Mesendoderm (in vitro differentiated cells): ENCODE measurements at places on chromosomes 1 and 21.

DNA sequence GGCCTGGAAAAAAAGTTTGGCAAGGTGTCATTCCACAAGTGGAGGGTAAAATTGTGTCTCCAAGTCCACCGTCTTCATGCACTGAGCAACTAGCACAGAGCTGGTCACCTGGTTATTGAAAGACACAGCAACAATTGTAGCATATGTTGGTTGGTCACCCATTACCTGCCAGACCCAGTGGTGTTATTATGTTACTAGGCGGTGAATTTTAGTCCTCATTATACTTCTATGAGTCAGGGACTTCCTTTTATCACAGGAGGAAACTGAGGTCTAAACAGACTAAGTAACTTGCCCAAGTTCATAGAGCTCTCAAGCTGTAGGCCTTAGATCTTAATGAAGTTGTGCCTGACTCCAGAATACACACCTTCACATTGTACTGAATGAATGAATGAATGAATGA, 94.9 kb upstream of the VANGL1 start:
- H3K27me3 ChIP-seq, result no peaks in the 10 kb centered on the region
- no peak overlapping the region for H3K4me3 ChIP-seq
- H3K27ac ChIP-seq, result no peak overlapping the region
- no peaks in the 10 kb centered on the region for H3K36me3 ChIP-seq
- DNase-seq, result no peak

DNA sequence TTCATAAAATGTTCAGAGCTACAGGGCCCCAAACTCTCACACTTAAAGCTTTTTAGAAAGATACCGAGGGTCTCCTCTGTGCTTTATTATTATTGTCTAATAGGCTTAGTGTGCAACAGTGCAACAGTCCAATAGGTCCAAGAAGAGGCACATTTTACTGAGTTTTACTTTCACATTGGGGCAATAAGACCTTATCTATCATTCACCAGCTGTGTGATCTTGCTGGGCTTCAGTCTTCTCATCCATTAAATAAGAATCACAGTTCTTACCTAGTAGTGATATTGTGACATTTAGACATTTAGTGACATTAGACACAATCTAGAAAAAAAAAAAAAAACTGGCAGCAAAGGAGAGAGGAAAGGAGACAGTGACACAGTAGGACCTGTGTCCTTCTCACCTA, 175.8 kb upstream of the NFIA start:
- no peaks in the 10 kb centered on the region for H3K36me3 ChIP-seq
- H3K4me3 ChIP-seq, result no peak overlapping the region
- H3K27me3 ChIP-seq, result no peaks in the 10 kb centered on the region
- no peaks in the 10 kb centered on the region for H3K4me1 ChIP-seq

- no peak overlapping the region for H3K27ac ChIP-seq
- H3K4me3 ChIP-seq, result no peak overlapping the region
- H3K4me1 ChIP-seq, result no peaks in the 10 kb centered on the region
- H3K36me3 ChIP-seq, result no peaks in the 10 kb centered on the region
- no peaks in the 10 kb centered on the region for H3K27me3 ChIP-seq
Measured at GRCh38 chr1:88204612-88205167, 479.4 kb upstream of the PKN2 start.

- H3K27me3 ChIP-seq, result no peaks in the 10 kb centered on the region
- H3K27ac ChIP-seq, result no peak overlapping the region
- no peak for DNase-seq
Measured at GRCh38 chr1:226982451-226983177, 42.5 kb downstream of the COQ8A start.

DNA sequence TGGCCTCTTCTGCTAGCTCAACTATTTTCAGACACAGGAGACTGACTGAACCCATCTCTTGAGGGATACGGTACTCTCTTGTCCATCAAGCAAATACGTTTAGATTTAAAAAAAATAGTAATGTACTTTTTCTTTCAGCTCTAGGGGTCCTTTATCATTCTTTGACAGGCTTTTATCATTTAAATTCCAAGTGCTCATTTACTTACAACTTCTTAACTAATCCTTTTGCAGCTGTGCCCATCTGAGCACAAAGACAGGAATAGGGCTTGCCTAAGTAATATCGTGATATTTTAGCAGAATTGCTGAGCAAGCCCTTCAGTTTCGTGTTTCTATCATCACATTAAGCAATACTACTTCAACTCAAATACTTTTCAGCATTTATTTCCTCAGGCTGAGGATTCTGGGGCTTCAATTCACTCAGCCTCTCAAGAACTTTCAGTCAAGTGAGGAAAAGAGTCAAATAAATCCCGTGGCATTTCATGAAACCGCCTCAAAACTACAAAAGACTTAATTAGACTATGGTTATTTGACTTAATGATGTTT, 317.6 kb downstream of the BACH1 start:
- no peaks in the 10 kb centered on the region for H3K27me3 ChIP-seq
- no peak overlapping the region for H3K27ac ChIP-seq
- DNase-seq, result no peak
- no peak overlapping the region for H3K4me3 ChIP-seq
- no peaks in the 10 kb centered on the region for H3K36me3 ChIP-seq

GRCh38 chr1:74586253-74586897, 74.0 kb upstream of the LRRC53 start:
- DNase-seq, result no peak
- no peak overlapping the region for H3K4me3 ChIP-seq
- H3K4me1 ChIP-seq, result no peaks in the 10 kb centered on the region

GRCh38 chr1:28458237-28459228, 47.3 kb upstream of the RCC1 start:
- no peaks in the 10 kb centered on the region for H3K27me3 ChIP-seq
- H3K27ac ChIP-seq, result no peak overlapping the region
- no peak overlapping the region for H3K4me3 ChIP-seq

GRCh38 chr1:232385221-232385620, 244.7 kb downstream of the SIPA1L2 start:
- H3K4me1 ChIP-seq, result peaks cover 3% of the 10 kb centered on the region
- H3K27ac ChIP-seq, result no peak overlapping the region
- no peak overlapping the region for H3K4me3 ChIP-seq
- DNase-seq, result no peak
- no peaks in the 10 kb centered on the region for H3K36me3 ChIP-seq
- no peaks in the 10 kb centered on the region for H3K27me3 ChIP-seq

- no peak overlapping the region for H3K4me3 ChIP-seq
- DNase-seq, result peak; percentile 51
- no peak overlapping the region for H3K27ac ChIP-seq
- no peaks in the 10 kb centered on the region for H3K36me3 ChIP-seq
Measured at GRCh38 chr1:209455145-209455544, 128.4 kb upstream of the CAMK1G start.

- no peak overlapping the region for H3K27ac ChIP-seq
- no peak for DNase-seq
- H3K27me3 ChIP-seq, result no peaks in the 10 kb centered on the region
- H3K4me1 ChIP-seq, result peaks cover 1% of the 10 kb centered on the region
Measured at GRCh38 chr1:244294599-244295224, 157.0 kb downstream of the ADSS2 start.

GRCh38 chr1:245086389-245086969, 68.3 kb upstream of the KIF26B start:
- no peaks in the 10 kb centered on the region for H3K4me1 ChIP-seq
- no peaks in the 10 kb centered on the region for H3K27me3 ChIP-seq
- no peak overlapping the region for H3K27ac ChIP-seq
- H3K36me3 ChIP-seq, result no peaks in the 10 kb centered on the region
- no peak for DNase-seq
- no peak overlapping the region for H3K4me3 ChIP-seq

DNA sequence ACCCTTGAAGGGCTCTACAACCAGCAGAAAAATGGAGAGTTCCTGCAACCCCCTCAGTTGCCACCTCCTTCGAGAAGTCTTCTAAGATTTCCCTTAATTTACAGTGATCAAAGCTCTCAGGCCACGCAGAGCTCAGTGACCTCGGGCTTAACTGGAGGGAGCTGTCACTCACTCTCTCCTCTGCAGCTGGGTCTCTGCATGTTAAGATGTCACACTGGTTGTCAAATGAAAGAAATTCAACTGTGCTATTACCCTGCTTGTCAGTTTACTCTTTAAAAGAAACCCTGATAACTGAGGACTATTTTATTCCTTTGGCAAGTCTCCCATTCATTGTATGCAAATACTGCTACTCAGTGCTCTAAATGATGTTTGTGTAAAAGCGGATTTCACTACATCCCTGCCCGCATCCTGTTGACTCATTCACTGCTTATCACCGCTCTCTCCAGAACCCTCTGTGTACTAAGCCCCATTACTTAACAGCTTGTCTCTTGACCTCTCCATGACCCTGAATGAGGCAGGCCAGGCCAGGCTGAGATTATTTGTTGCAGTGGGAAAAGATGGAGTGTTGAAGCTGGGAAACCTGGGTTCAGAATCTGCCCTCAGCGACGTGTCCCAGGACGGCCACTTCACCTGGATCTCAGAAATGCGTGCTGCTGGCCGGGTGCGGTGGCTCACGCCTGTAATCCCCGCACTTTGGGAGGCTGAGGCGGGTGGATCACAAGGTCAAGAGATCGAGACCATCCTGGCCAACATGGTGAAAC, 13.7 kb downstream of the DHRS3 start:
- no peaks in the 10 kb centered on the region for H3K4me1 ChIP-seq
- peak; percentile 98 for DNase-seq
- H3K4me3 ChIP-seq, result no peak overlapping the region
- no peak overlapping the region for H3K27ac ChIP-seq

- DNase-seq, result peak; percentile 69
- no peaks in the 10 kb centered on the region for H3K36me3 ChIP-seq
- no peaks in the 10 kb centered on the region for H3K27me3 ChIP-seq
Measured at GRCh38 chr1:29256394-29256793, 20.1 kb downstream of the PTPRU start.

DNA sequence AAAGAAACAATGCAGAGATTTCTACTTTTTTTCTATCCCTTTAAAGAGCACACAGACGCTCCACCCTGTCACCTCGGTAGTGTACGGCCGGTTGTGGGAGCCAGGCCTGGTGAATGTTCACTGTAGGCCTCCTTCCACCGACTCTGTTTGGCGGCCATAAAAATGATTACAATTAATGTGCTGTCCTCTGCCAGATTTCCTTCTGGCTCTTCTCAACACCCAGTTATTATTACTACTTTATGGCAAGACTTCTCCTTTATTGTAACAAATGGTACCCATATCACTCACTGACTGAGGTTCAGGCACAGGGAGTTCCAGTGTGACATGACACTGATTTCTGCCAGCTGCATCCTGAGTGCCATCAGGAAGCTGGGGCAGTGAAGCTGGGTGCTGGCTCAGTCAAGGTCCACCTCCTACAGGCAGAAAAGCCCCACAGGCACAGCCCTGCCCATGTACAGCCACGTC, 37.4 kb downstream of the GPR161 start:
- H3K4me1 ChIP-seq, result no peaks in the 10 kb centered on the region
- no peak overlapping the region for H3K4me3 ChIP-seq
- H3K27me3 ChIP-seq, result no peaks in the 10 kb centered on the region
- no peaks in the 10 kb centered on the region for H3K36me3 ChIP-seq
- no peak for DNase-seq

DNA sequence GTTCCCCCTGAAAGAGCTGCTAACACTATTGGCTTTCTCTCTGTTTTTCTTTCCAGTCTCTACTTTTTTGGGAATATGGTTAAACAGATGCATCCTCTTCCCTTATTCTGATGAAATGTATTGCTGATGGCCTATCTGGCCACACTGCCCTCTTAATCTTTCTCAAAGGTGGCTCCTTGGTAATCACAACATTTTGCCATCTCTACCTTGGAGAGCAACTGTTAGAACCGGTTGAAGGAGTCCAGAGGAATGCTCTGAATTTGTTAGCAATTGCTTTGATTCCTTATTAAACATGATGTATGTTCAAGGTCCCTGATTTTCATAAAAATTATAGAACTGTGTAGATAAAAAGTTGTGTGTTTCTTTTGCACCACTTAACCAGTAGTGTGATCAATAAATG, 50.1 kb upstream of the ARID1A start:
- H3K36me3 ChIP-seq, result no peaks in the 10 kb centered on the region
- no peak overlapping the region for H3K27ac ChIP-seq
- no peak for DNase-seq

DNA sequence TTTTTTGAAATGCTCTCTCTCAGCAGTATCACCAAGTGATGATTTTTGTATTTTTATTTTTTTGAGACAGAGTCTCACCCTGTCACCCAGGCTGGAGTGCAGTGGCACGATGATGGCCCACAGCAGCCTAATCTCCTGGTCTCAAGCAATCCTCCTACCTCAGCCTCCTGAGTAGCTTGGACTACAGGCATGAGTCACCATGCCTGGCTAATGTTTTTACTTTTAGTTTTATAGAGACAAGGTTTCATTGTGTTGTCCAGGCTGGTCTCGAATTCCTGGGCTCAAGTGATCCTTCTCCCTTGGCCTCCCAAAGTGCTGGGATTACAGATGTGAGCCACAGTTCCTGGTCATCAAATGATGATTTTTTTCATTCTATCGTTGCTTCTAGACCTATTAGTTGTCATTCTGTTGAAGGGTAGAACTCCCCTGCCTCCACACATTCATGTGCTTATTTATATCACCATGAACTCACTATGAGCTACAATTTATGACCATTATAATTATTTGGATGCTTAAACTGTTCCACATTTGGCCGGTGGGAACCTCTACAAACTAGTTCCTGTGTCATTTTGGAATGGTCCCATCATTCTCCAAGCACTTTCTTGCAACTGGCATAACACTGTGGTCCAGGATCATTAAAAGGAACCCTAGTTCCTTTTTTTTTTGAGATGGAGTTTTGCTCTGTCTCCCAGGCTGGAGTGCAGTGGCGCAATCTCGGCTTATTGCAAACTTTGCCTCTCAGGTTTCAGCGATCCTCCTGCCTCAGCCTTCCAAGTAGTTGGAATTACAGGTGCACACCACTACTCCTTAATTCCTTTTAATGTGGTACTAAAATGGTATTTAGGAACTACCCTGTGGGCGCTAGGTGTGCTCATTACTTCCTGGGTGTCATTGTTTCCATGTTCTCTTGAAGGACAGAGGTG, 20.2 kb upstream of the TOR3A start:
- no peaks in the 10 kb centered on the region for H3K36me3 ChIP-seq
- peaks cover 2% of the 10 kb centered on the region for H3K4me1 ChIP-seq
- H3K27me3 ChIP-seq, result no peaks in the 10 kb centered on the region
- H3K4me3 ChIP-seq, result no peak overlapping the region

DNA sequence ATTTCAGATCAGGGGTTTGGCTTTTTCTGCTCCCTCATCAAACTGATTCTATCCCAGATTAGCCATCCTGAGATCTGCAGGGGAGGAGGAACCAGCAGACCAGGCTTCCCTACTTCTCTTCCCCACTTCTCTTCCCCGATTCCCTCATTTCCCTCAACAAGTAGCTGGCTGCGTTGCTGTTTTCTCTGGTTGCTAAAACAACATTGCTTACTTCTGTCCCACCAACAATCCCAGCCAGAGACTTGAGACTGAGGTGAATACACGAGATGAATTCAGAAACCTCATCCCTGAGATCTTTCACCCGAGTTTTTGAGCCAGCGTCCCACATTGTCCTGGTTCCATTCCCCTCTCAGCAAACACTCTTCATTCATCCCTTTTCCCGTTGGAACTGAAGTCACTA, 22.4 kb downstream of the DYRK3 start:
- no peaks in the 10 kb centered on the region for H3K27me3 ChIP-seq
- DNase-seq, result peak; percentile 73
- H3K4me3 ChIP-seq, result no peak overlapping the region
- no peak overlapping the region for H3K27ac ChIP-seq
- no peaks in the 10 kb centered on the region for H3K36me3 ChIP-seq

- DNase-seq, result no peak
- no peaks in the 10 kb centered on the region for H3K4me1 ChIP-seq
- no peaks in the 10 kb centered on the region for H3K27me3 ChIP-seq
Measured at GRCh38 chr1:210027994-210028393, 90.0 kb downstream of the SYT14 start.
